Psoas muscle (tissue), 8 donors: ENCODE measurements at places on chromosomes 5 and 9. TPM values are rescaled to one million over a fixed set of nuclear protein-coding genes. Genes with fewer than 3 reads are reported as not detected.

The OR13D1 gene
- total RNA-seq, result not detected

- no peak for DNase-seq
Observed at GRCh38 chr9:134830926-134831720, 49.5 kb upstream of the FCN2 start.

GRCh38 chr9:108511307-108511706 lies 344.5 kb downstream of the ACTL7B start:
- DNase-seq, result no peak

- no peak for DNase-seq
Observed at GRCh38 chr9:27303219-27303618, 6.3 kb upstream of the EQTN start.

The FAM81B gene
- not detected for total RNA-seq

The PTGDS gene
- 71.2 TPM for total RNA-seq

DNA sequence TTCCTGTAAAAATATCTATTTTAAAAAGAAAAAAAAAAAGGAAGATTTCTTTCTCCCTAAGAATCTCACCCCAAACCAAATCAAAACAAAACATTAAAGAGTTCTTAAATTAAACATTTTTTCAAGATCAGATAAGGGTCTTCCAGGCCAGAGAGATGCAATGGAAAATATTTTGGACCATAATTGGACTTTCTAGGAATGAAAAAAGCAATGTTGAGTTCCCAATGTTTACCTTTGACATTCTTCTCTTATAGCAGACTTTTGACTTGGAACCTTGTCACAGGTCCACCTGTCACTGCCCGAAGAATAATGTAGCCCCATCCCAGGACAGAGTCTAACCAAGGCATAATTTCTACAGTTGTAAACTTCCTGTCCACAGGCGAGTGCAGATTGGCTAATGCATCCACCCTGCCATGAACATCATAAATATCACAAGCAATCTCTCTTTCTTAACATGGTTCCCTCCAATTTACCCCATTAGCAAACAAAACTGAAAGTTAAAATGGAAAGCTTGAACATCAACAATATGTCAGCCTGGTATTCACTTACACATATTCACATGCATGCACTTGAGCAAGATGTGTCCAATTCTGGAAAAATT lies 121.7 kb upstream of the ZNF366 start:
- no peak for DNase-seq

The PTGS1 gene
- total RNA-seq, result 2.0 TPM

DNA sequence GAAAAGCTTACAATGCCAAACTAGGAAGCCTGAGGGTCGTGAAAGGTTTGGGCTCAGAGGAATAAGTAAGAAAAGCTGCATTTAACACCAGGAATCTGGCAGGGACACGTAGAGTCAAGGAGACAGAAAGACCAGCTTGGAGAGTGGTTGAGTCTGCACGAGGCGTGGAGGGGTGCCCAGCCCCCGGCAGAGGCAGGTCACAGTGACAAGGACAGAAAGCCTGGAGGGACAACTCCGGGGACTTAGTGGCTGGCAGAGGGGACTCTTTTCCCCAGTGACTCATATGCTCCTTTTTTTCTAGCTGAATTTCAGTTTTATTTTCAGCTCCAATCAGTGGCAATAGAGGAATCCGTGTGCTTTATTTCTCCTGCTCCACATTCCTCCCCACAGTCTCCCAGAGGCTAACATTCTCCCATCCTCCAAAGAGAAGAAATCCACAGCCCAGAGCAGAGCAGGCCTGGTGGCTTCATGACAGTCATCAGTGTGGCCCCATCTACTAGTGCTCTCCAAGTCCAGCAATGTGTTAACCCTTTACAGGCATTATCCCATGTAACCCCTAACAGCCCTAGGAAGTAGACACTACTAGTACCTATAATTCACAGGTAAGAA lies 80.7 kb downstream of the KCNIP1 start:
- no peak for DNase-seq

DNA sequence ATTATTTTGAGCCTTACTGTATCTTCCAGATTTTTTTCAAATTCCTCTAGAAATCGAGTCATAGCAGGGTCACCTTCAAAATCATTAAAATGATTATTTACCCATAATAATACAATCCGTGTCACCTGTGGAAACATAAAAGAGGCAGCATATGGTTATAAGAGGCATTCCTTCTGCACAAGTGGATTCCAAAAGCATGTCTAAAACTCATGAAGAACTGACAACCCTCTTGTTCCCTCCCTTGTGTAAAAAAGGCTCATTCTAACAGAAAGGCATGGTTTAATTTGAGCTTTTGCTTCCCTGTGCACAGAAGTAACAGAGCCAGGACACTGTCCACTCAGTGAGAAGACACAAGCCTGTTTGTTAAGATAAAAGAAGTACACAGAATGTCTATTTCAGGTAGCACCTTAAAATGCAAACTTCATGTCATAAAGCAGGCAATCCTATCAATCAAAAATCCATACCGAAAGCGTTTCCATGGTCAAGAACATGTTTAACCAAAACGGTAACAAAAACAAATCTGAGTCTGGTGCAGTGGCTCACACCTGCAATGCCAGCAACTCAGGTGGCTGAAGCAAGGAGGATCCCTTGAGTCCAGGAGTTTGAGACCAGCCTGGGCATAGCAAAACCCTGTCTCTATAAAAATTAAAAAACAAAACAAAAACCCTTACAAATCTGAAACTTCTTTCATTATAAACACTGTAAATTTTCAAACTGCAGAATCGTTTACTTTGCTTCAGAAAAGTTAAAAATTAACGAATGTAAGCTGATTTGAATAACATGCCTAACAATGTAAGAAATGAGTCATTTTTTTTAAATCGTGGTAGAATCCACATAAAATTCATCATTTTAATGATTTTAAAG lies 139.3 kb downstream of the RAPGEF6 start:
- DNase-seq, result no peak

GRCh38 chr9:6410633-6411032 lies 2.4 kb upstream of the UHRF2 start:
- no peak for DNase-seq

The TRIM52 gene
- 4.9 TPM for total RNA-seq

DNA sequence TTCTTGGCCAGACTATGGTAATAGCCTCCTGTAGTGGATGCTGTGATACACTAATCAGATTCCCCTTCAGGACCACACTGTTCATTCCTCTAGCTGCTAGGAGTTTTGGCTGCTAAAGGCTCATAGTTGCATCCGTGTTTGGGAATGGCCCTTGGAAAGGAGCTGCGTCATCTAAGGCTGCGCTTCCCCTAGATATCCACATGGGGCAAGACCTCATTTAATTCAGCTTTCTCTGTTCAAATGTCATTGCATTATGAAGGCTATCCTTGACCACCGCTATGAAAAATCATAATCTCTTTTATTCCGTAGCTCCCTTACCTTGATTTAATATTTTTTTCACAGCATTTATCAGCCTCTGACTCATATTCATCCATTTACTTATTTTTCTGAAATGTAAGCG lies 258.3 kb upstream of the NR4A3 start:
- no peak for DNase-seq

- DNase-seq, result no peak
Observed at GRCh38 chr9:134682026-134682425, 40.4 kb downstream of the COL5A1 start.

The CACFD1 gene
- 7.1 TPM for total RNA-seq

The ITGA1 gene
- 13.0 TPM for total RNA-seq
